ENCODE measurements at places on chromosomes 1 and 21.
A peak's percentile ranks its signal among the peaks of the same experiment; 100 is the strongest.

DNA sequence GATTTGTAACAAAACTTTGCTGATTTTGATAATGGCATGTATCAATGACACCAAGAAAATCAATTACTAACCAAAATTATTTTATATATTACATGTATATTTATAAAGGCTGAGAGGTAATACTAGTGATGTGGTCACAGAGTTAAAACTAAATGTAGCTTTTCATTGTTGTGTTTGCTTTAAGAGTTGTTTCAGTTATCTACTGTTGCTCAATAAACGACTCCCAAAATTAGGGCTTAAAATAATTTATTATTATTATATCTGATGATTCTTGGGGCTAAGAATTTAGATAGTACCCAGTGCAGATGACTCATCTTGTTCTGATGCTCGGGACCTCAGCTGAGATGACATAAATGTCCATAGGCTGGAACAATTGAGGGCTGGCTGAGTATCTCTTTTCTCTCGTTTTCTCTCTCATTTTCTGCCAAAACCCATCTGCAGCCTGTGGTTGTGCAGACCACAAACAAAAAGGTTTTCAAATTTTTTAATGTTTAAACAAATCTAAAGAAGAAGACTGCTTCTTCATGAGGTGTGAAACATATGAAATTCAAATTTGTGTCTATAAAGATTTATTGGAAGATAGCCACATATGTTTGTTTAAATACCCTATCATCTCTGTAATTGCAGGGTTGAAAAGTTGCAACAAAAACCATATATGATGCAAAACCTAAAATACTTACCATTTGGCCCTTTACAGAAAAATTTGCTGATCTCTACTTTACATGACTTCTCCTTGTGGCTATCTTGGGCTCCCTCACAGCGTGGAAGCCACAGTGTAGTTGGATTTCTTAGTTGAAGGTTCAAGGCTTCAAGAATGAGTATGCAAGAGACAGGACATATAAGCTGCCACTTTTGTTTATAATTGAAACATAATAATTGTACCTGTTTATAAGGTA is 14.8 kb upstream of the PTPRC start:
- no peak overlapping the region for H3K27ac ChIP-seq
- no peaks in the 10 kb centered on the region for H3K36me3 ChIP-seq
- DNase-seq = no peak
- H3K4me1 ChIP-seq = no peaks in the 10 kb centered on the region
- H3K4me3 ChIP-seq = no peak overlapping the region

GRCh38 chr1:180415985-180416633 is 86.3 kb downstream of the ACBD6 start:
- no peak overlapping the region for H3K27ac ChIP-seq
- H3K27me3 ChIP-seq = no peaks in the 10 kb centered on the region
- no peak overlapping the region for H3K4me3 ChIP-seq
- H3K4me1 ChIP-seq = no peaks in the 10 kb centered on the region

DNA sequence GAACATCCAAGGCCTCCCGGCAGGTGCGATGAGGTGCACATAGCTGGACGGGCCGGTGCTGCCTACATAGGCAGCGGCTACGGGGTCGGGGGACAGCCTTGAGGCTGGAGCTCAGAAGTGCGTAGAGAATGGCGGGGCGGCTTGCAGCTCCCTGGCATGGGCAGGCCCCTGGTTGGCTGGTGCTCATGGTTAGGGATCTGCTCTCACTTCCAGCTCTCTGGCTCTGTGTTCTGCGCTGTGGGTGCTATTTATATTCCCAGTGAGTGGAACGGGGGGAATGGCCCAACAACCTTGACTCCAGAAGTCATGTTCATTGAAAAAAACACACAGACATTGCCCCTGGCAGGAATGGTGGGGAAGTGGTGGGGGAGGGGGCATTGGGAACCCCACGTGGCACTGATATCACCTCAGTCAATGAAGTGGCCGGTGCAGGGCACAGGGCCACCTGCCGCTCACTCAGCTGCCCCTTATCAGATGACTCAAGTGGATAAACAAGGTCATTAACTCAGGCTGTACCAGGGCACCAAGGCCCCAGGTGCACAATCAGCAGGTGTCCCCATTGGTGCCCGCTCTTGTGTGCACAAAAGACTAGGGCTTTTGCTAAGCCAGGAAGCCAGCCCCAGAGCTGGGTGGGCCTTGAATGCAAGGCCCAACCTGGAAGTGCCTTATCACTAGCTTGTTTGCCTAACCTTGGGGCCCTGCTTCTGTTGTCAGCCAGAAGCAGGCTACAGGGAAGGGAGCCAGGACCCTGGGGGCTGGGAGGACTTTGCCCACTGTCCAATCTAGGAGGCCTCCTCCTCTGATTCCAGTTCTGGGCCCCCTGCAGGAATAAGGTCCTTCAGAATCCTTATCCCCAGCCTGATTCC is at the start of gene NR0B2:
Gene NR0B2, minus strand, starts transcription at position 222 of the 866 bp plus-strand sequence. Its CDS starts 35 bp downstream, at position 187.
- no peak within 1 kb of the TSS for H3K27ac ChIP-seq
- H3K4me1 ChIP-seq = no peaks in the 10 kb centered on the region
- no peak for DNase-seq

DNA sequence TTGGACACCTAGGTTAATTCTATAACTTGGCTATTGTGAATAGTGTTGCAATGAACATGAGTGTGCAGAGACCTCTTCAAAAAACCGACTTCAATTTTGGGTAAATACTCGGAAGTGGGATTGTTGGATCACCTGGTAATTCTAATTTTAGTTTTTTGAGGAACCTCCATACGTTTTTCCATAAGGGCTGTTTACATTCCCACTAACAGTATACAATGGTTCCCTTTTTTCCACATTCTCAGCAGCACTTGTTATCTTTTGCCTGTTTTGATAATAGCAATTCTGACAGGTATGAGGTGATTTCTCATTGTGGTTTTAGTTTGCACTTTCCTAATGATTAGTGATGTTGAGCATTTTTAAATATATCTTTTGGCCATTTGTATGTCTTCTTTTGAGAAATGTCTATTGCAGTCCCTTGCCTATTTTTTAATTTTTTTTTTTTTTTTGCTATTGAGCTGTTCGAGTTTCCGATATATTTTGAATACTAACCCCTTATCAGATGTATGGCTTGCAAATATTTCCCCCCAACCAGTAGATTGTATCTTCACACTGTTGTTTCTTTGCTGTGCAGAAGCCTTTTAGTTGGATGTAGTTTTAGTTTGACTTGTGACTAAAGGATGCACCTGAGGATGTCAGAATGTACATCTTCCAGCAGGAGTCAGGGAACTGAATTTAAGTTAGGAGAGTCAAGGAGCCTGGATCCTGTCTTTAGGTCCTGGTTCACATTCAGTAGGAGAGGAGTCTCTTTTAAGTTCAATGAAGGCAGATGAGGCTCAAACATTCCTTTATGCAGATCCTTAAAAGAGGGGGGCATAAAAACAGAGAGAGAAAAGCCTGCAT is 120.0 kb downstream of the S1PR1 start:
- no peak for DNase-seq
- no peak overlapping the region for H3K27ac ChIP-seq
- H3K4me1 ChIP-seq = no peaks in the 10 kb centered on the region
- H3K4me3 ChIP-seq = no peak overlapping the region
- no peaks in the 10 kb centered on the region for H3K27me3 ChIP-seq
- no peaks in the 10 kb centered on the region for H3K36me3 ChIP-seq

DNA sequence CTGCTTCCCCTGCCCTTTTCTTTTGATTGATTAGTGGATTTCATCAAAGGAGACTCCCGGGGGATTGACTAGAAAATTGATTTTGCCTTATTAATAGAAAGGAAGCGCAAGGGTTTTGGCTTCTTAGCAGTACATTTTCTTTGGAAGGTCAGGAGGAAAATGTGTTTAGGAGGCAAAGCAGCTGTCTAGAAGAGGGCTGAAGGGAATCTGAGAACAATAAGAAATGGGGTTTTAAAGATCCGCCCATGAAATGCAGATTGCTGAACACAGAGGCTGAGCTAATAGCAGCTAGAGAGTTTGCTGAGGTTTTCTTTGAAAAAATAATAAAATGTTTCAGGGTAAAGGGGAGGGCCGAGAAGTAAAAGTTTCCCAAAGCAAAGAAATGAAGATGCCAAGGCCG is 4.9 kb downstream of the SERTAD4 start:
- no peaks in the 10 kb centered on the region for H3K27me3 ChIP-seq
- no peaks in the 10 kb centered on the region for H3K36me3 ChIP-seq
- no peak for DNase-seq
- H3K4me3 ChIP-seq = peak overlapping the region; percentile 51
- peaks cover 7% of the 10 kb centered on the region for H3K4me1 ChIP-seq

DNA sequence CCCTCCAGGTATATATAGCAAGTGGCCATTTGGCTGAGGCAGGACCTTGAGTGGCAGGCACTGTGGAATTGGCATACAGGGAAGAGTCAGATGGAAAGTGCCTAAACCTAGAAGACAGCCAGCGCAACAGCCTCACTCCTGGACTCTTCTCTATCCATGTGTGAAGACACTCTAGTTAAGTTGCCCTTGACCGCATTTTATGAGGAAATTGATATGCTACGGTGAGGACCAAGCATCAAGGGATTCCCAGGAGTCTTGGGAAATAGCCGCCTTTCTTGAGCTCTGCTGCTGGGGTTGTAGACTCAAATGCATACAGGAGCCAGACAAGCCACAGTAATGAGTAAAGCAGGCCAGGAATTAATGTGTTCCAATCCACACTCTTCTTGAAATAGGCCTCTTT is 145.9 kb upstream of the KAZN start:
- DNase-seq = no peak
- H3K27ac ChIP-seq = no peak overlapping the region
- no peaks in the 10 kb centered on the region for H3K4me1 ChIP-seq
- no peaks in the 10 kb centered on the region for H3K27me3 ChIP-seq
- H3K36me3 ChIP-seq = no peaks in the 10 kb centered on the region

DNA sequence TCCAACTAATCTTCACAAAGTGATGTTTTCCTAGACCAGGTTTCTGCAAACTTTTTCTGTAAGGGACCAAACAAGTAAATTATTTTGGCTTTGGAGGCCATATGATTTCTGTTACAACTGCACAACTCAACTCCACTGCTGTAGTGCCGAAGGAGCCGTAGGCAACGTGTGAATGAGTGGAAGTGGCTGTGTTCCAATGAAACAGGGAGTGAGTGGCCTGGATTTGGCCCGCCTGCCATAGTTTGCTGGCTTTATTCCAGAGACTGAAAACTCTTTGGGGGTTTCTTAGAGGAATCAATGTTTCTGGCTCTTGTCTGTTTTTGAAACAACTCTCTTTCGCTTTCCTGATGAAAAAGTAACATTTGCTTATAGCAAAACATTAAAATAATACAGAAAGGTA is 12.6 kb upstream of the ACTL8 start:
- no peaks in the 10 kb centered on the region for H3K4me1 ChIP-seq
- no peak for DNase-seq
- no peaks in the 10 kb centered on the region for H3K27me3 ChIP-seq
- H3K27ac ChIP-seq = no peak overlapping the region

DNA sequence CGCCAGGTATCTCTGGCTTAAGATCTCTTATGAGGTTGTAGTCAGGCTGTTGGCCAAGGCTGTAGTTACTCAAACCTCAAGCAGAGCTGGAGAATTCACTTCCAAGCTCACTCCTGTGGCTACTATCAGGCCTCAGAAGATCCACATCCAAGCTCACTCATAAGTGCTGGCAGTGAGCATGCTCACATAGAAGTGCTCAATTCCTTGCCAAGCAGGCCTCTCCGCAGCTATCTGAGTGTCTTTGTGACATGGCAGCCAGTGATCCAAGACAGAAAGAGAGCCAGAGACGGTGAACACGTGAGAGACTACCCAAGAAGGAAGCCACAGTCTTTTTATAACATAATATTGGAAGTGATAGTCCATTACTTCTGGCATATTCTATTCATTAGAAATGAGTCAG is 278.2 kb downstream of the PAPPA2 start:
- no peak overlapping the region for H3K27ac ChIP-seq
- no peaks in the 10 kb centered on the region for H3K4me1 ChIP-seq
- no peak for DNase-seq
- no peaks in the 10 kb centered on the region for H3K27me3 ChIP-seq
- H3K36me3 ChIP-seq = no peaks in the 10 kb centered on the region

DNA sequence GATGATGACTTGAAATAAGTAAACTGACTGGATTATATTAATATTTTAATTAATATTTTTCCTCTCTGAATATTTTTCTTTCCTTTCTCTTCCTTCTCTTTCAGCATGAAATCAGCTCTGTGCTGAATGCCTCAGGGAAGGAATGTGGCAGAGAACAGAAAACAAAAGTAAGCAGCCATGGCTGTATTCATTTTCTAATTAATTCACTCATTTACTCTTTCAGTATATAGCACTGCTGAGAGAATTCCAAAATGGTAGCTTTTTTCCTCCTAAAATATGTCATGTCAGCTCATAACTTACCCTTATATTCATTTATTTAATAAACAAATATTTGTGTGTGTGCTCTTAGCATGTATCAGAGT is 522.5 kb downstream of the PTPRC start:
- H3K4me3 ChIP-seq = no peak overlapping the region
- H3K36me3 ChIP-seq = no peaks in the 10 kb centered on the region
- no peaks in the 10 kb centered on the region for H3K4me1 ChIP-seq

- H3K27me3 ChIP-seq = no peaks in the 10 kb centered on the region
- H3K36me3 ChIP-seq = no peaks in the 10 kb centered on the region
- H3K4me1 ChIP-seq = peaks cover 9% of the 10 kb centered on the region
Observed at GRCh38 chr1:235910357-235911299, 43.9 kb upstream of the LYST start.

DNA sequence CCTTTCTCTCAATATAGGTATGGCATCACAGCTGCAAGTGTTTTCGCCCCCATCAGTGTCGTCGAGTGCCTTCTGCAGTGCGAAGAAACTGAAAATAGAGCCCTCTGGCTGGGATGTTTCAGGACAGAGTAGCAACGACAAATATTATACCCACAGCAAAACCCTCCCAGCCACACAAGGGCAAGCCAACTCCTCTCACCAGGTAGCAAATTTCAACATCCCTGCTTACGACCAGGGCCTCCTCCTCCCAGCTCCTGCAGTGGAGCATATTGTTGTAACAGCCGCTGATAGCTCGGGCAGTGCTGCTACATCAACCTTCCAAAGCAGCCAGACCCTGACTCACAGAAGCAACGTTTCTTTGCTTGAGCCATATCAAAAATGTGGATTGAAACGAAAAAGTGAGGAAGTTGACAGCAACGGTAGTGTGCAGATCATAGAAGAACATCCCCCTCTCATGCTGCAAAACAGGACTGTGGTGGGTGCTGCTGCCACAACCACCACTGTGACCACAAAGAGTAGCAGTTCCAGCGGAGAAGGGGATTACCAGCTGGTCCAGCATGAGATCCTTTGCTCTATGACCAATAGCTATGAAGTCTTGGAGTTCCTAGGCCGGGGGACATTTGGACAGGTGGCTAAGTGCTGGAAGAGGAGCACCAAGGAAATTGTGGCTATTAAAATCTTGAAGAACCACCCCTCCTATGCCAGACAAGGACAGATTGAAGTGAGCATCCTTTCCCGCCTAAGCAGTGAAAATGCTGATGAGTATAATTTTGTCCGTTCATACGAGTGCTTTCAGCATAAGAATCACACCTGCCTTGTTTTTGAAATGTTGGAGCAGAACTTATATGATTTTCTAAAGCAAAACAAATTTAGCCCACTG is 11.5 kb downstream of the HIPK1 start:
- no peak overlapping the region for H3K27ac ChIP-seq
- H3K36me3 ChIP-seq = peaks cover 3% of the 10 kb centered on the region
- H3K4me1 ChIP-seq = no peaks in the 10 kb centered on the region
- H3K4me3 ChIP-seq = no peak overlapping the region

GRCh38 chr1:30878559-30878958 is 30.0 kb downstream of the SDC3 start:
- H3K27me3 ChIP-seq = no peaks in the 10 kb centered on the region
- H3K4me1 ChIP-seq = peaks cover 33% of the 10 kb centered on the region
- H3K4me3 ChIP-seq = no peak overlapping the region
- peak overlapping the region; percentile 56 for H3K27ac ChIP-seq
- no peak for DNase-seq

All from ascending aorta (tissue), 2 donors.